ENCODE measurements at places on chromosomes 11 and 22.

DNA sequence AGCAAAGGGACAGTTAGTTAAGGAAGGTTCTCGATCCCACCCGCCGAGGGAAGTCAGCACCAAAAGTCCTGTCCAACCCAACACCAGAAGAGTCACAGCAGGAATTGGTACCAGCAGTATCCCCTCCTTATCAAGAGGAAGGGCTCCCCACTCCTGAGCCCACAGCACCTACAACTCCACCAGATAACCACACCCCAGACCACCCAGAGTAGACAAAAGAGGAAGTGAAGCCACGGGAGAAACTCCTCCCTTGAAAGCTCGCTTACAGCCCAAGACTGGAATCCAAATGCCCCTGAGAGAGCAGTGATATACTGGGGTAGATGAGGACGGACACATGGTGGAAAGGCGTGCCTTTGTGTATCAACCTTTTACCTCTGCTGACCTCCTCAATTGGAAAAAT lies 7.3 kb upstream of the CD5 start:
- DNase-seq, result no peak

- DNase-seq, result no peak
These were observed 58.7 kb downstream of the TECTA start for GRCh38 chr11:121159741-121160140.

DNA sequence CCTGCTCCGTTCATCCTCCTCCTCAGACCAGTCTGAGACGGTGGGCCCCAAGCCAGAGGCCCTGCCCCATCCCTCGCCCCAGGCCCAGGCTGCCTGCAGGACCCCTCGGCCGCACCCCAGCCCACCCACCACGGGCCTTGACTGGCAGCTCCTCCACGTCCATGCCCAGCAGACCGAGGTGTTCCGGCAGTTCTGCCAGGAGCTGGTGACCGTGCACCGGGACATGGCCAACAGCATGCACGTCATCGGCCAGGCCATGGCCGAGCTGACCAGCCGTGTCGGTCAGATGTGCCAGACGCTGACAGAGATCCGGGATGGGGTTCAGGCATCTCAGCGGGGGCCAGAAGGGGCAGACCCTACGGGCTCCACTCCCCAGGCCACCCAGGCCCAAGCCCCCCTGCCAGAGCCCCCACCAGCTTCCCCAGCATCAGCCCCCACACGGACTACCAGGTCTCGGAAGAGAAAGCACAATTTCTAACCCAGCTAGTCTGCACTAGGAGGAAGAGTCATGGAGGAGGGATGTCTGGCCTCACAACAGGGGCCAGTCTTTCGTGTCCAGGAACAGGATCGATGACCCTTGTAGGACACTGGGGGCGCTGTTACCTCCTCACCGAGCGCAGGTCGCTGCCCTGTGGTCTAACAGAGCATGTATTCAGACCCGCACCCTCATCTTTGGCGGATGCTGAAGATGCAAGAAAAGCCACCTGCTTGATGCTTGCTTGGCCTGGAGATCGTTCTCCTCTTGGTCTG lies 66.3 kb downstream of the PRDM11 start:
- no peak for DNase-seq

GRCh38 chr11:24588081-24588480 lies 91.2 kb downstream of the LUZP2 start:
- DNase-seq, result no peak

DNA sequence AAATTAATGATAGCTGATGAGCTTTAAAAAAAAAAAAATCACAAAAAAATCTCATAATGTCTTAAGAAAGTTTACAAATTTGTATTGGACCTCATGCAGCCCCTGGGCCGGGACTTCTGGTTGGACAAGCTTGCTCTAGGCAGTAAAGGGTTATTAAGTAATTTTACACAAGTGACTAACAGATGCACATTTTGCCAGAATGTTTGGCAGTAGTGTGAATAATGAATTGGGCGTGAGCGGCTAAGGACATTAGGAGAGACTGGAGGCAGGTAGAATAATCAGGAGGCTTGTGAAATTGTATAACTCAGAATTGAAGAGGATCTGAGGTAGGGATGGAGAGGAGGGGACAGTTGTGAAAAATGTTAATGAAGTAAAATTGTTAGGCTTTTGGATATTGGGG lies 77.4 kb downstream of the HIPK3 start:
- DNase-seq, result no peak

DNA sequence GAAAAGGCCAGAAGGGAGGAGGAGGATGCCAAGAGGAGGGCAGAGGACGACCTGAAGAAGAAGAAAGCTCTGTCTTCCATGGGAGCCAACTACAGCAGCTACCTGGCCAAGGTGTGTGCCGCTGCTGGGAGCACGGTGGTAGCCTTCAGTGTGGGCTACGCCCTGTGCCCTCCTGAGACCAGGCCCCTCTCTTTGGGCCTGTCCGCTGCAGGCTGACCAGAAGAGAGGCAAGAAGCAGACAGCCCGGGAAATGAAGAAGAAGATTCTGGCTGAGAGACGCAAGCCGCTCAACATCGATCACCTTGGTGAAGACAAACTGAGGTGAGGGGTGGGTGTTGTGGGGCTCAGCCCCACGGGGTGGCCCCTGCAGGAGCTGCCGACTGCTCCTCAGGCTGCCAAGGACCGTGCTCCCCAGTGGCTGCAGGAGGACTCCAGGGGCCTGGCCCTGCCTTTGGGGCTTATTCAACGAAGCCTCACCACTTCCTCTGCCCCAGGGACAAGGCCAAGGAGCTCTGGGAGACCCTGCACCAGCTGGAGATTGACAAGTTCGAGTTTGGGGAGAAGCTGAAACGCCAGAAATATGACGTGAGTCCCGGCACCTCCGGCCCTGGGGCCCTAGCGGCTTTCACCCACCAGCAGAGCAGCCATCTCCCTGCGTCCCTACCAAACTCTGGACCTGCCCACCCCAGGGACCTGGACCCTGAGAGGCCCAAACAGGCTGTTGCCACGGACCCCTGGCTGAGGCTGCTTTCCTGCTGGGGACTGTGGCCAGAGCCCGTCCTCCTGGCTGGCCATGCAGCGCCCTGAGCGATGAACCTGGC lies 12.6 kb upstream of the MRPL23 start:
- no peak for DNase-seq

DNA sequence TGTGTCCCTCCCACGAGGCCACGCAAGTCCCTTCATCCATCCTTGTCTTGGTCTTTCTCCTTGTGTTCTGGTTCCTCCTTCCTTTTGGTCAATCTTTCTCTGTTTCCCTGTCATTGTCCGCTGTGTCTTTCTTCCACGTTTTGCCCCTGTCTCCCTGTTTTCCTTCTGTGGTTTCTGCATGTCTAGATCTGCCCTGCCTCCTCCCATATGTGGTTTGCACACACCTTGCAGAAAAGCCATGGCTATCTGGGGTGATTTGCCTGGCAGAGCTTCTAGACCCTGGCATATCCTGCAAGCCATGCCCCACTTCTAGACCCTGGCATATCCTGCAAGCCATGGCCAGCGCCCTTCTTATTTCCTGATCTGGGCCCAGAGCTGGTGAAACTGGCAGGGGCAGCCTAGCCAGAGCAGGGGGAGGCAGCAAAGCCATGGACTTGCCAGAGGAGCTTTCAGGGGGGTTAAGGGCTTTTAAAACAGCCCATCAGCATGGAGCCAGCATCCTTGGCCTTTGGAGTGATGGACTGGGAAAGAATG lies 131.6 kb upstream of the NECTIN1 start:
- no peak for DNase-seq

GRCh38 chr22:20089226-20089976 lies 9.4 kb downstream of the DGCR8 start:
- DNase-seq, result no peak

DNA sequence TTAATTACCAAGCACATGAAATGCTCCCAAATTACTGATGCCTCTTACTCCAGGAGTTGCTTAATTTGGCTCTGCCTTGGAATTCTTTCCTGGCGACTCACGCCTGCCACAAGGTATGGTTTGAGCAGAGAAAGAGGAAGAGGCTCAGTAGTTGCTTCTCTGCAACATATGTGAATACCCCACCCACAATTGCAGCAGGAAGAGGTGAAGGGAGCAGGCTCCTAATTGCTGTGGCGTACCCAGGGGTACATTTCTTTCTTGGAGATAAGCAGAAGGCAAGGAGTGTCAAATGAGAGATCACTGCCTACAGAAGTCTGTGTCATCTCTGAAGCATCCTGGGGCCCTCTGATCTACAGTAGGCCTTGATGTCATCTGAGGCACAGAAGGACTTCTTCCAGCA lies 10.6 kb upstream of the NNMT start:
- DNase-seq, result no peak

Data from NCI-H524 treated with DMSO at 0.1 percent for 48 hours (cell line).